Activated T-cell treated with anti-CD3 and anti-CD28 coated beads for 1 hour (primary cell): ENCODE measurements at places on chromosomes 7 and 10.

- DNase-seq, result no peak
Observed at GRCh38 chr10:121592155-121592890, 5.9 kb downstream of the FGFR2 start.

DNA sequence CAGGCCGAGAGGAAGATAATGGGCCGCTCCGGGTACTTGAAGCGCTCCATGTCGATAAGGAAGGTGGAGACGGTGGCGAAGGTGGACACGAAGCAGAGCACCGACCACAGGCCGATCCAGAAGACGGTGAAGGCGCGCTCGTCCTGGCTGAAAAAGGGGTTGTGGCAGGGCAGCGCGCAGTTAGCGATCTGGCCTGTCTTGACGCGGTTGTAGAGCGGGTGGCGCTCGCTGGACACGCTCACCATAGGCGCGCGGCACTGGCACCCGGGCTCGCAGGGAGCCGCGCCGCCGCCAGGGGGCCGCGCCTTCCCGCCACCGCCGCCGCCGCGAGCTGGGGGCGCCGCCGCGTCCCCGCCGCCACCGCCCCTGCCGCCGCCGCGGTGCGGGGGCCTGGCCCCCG lies 1.6 kb downstream of the FZD8 start:
- DNase-seq, result no peak

GRCh38 chr10:597976-598375 lies 91.5 kb downstream of the DIP2C start:
- DNase-seq, result no peak

DNA sequence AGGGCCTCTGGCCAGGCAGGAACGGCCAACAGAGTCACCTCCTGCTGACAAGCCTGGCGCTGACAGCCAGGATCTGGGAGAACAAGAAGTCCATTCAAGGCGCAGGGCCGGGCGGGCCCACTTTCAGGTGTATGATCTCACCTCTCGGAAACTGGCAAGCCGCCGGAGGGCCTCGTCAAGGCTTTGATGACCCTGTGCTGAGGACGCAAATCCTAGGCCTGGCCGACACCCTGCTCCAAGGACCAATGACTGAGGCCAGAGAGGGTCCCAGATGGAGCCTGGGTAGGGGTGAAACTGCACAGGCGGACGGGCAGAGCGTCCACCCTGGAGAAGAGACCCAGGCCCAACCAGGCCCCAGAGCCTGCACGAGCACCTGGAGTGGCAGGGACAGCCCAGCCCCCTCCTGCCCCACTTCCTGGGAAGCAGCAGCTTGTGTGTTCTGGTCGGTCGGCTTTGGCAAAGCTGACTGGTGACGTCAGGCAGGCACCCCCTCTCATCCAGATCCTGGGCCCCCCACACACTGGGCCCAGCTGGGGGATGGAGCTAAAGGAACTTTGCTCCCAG lies 30.6 kb downstream of the MYL10 start:
- no peak for DNase-seq

- DNase-seq, result no peak
Observed at GRCh38 chr7:44323381-44324203, 1.8 kb downstream of the CAMK2B start.

- no peak for DNase-seq
Observed at GRCh38 chr10:8950978-8951377, 896.5 kb downstream of the GATA3 start.

- peak; percentile 44 for DNase-seq
Observed at GRCh38 chr10:110209926-110210673, 2.7 kb downstream of the MXI1 start.

DNA sequence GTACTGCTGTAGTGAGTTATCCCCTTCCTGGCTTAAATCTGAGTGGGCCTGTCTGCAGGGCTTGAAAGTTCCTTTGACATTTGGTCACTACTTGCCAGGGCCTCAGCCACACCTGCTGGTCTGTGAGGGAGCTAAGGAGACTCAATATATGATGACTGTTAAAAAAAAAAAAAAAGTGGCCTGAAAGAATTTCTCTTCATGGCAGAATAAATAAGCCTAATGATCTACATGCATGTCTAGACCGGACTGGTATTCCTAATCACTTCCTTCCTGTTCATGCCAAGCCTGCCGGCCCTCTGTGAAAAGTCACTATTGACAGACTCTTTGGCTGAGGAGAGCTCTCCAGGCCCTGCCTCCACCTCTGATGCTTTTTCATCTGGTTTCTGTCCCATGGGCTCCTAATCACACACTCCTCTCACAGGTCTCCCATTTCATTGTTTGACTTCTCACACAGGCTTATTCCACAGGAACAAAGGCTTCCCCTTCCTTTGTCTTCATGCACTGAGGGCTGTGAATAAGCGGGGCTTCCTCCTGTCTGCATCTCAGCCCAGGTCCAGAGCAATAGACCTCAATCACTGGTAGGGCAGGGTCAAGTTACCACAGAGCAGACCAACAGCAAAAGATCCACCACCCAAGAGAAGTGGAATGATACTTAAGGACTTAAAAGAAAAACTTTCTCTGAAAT lies 99.1 kb upstream of the SEC61G start:
- DNase-seq, result no peak

DNA sequence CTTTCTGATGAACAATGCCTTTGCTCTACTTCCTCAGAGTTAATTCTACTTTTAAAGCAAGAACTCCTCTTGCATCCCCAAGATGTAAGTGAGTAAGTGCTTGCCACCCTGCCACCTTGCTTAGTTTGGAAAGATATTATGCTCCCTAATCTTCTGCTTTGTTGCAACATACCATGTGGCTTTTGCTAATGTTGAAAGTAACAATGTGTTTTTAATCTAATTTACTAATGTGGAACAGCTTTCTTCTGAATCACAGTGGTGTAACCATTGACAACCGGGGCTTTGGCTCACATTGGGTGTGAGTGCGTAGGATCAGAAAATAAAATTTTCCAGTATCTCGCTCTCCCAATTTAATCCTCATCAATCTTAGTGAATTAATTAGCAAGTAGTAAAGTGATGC lies 254.1 kb upstream of the PTER start:
- DNase-seq, result no peak

GRCh38 chr7:552868-553635 lies 33.4 kb upstream of the PDGFA start:
- DNase-seq, result no peak

DNA sequence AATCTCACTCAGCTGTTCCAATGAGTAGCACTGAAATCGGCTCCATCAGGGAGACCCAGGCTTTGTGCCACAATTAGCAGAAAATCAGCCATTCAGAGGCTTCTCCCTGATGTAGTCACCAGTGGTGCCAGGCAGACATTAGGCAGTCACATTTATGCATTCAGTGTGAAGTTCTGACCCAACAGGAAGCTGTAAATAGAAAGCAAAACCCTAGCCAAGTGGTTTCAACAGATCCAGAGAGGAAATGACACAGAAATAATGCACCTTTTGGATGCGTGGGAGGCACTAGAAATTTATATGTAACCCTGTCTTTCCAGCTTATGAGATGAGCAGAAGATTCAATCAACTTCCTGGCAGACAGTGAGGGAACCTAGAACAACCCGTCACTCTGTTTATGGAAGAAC lies 186.4 kb downstream of the PDE1C start:
- DNase-seq, result no peak

- no peak for DNase-seq
Observed at GRCh38 chr10:114283091-114283490, 44.0 kb downstream of the VWA2 start.

- no peak for DNase-seq
Observed at GRCh38 chr7:45595809-45596664, 21.9 kb downstream of the ADCY1 start.

GRCh38 chr7:82805527-82805960 lies 357.1 kb downstream of the PCLO start:
- no peak for DNase-seq

DNA sequence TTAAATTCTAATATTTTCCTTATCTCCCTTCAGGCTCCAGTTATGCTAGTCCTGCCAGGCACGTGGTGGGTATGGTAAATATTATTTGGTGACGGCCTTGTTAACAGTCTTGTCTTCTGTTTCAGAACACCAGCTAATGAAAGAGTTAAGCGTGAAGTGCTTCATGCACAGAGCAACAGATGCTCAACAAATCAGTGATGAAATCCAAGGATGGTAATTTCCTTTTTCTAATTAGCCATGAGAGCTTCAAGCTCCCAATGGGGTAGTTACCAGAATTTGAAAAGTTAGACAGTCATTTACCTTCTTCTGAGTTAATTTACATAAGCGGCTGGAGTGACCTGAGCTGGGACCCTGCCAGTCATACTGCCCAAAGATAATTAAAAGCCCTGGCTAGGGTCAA lies 1.9 kb upstream of the OTUD1 start:
- no peak for DNase-seq

- no peak for DNase-seq
Observed at GRCh38 chr7:127765150-127765549, 113.2 kb downstream of the SND1 start.

GRCh38 chr10:7756360-7756992 lies 31.3 kb downstream of the KIN start:
- no peak for DNase-seq

- DNase-seq, result no peak
Observed at GRCh38 chr7:122256046-122256445, 48.5 kb downstream of the FEZF1 start.

DNA sequence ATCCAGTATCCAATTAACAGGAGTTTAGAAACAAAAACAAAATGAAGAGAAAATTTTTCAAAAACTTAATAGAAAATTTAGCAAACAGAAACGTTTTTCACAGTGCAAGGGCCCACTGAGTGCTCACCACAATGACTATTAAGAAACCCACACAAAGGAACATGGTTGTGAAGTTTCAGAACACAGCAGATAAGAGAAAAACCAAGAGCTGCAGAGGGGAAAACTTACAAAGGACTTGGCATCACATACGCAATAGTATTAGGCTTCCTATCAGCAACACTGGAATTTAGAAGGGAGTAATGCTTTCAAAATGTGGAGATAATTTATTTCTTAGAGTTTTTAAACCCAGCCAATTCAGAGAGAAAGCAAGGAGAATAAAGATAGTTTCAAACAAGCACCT lies 1.7 kb upstream of the C7orf25 start:
- no peak for DNase-seq

GRCh38 chr7:123099712-123100111 lies 100.1 kb downstream of the SLC13A1 start:
- DNase-seq, result no peak

DNA sequence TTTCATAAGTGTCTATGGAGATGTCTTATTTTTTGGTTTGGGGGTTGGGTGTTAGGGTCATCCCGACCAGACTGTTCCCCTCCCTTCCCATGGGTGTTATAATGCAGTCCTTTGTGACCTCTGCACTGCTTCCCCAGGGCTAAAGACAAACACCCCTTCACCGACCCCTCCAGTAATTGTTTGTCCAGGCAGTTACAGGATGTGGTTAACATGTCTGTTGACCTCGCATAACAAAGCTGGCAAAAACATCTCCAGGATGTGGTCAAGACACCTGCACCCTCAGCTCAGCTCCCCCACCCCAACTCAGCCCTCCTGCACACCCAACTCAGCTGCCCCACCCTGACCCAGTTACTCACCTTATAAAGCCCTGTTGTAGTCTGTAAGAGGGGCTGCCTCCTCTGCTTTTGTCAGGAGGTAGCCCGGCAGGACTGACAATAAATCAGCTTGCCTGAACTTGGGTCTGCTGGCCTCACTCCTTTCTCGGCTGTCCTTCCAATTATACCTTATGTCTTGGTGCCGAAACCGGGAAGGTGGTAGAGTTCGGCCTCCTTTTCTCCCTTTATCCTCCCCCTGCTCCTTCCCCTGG lies 102.2 kb downstream of the ZNF92 start:
- peak; percentile 3 for DNase-seq

DNA sequence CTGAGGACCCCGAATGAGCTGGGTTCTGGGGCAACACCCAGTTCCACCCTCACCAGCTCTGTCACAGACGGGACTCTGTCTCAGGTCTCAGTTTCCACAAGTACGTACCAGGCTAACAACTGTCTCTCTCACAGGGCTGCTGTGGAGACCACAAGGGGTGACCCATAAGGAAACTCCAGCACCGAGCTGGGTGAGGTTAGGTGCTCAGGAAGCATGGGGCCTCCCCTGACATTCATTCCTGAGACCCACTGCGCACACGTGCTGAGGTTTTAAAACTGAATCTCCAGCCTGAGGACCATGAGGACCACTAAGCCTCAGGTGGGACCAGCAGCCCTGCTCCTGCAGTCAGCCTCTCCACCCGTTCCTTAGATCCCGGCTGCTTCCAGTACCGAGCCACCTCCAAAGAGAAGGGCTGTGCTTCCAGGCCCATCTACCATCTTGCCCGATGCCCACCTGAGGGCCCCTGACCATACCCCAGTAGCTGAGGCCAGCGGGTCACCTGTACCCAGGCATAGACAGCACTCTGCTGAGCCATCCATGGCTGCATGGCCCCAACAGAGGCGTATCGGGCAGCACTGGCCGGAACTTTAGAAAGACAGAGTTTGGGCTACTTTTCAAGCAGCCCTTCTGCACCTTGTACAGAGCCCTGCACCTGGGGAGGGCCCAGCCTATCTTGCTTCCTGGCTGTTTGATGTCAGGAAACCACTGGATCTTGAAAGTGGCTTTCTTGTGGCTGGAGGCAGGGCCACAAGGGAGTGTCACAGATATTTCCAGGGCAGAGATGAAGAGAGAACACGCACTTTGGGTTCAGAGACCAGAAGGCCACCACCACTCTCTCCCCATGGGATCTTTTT lies 18.7 kb downstream of the HSPA12A start:
- peak; percentile 16 for DNase-seq

GRCh38 chr7:122629412-122629953 lies 69.4 kb downstream of the RNF133 start:
- DNase-seq, result no peak

DNA sequence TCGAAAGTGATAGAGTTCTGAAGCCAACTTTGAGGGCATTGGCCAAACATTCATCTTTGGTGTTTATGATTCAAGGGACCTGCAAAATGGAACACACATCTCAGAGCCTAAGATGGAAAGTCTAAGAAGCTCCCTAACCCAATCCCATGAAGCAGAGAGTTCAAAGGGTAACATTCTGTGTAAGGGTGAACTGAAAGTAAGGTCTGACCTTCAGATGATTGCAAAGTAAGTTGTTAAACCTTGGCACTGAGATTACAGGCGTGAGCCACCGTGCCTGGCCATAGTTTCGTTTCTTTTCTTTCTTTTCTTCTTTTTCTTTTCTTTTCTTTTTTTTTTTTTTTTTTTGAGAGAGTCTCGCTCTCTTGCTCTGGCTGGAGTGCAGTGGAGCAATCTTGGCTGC lies 2.2 kb downstream of the ZNF212 start:
- no peak for DNase-seq

GRCh38 chr10:71241830-71242621 lies 29.7 kb downstream of the UNC5B start:
- no peak for DNase-seq
